ENCODE measurements at places on chromosomes 12 and 14.

DNA sequence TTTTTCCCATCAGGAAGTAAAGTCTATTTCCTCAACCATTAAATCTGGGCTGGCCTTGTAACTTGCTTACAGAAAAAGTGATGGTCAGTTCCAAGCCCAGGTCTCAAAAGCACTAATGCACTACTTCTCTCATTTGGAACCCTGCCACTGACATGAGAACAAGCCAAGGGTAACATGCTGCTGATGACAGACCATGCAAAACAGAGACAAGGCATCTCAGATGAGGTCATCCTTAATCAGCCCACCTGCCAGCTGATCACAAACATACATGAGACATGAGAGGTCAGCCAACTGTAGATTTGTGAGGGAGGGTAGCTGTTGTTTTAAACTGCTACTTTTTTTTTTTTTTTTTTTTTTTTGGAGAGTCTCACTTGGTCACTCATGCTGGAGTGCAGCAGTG lies 16.2 kb downstream of the TWF1 start:
- DNase-seq, result peak; percentile 20

DNA sequence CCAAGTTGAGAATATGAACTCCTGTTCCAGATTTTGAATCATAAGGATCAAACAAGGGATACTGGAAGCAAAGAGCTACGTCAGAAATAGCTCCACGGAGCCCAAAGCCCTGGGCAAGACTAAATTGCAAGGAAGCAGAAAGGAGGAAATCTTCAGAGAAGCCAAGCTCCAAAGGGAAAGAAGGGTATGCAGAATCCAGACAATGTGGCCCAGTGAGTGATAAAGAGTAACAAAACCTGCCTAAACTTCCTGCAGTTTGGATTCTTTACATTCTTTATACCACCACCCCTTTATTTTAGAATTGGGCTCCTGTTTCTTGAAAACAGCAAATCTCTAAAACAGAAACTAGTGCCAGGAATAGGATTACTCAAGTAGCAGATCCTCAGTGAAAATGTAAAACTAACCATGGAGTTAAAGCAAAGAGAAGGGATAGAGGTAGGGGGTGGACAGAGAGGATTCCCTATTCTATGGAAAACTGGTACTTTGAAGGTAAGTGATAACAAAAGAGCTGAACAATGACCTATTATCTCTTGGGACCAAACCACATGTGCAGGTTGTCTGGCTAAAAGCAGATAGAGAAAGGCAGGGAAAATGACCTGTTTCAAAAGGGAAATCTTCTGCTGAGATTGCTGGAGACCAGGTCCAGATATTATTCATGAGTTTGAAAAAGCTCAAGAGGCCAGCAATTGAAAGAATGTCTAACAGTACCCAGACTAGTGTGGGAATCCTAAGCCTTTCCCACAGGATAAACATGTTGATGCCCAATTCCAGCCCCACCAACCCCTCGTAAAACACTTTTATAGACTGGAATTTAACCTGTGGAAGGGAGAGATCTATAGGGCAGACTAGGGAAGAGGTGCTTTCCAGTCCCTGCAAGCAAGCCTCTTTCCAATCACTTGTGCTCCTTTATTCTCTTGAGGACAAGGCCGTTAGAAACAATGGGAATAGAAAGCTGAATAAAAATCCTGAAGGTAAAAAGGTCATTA lies 24.5 kb downstream of the MBIP start:
- no peak for DNase-seq

- no peak for DNase-seq
Measured at GRCh38 chr14:102729825-102730224, 47.4 kb upstream of the TRAF3 start.

- DNase-seq, result no peak
Measured at GRCh38 chr14:43407706-43408105, 1099.4 kb downstream of the FSCB start.

DNA sequence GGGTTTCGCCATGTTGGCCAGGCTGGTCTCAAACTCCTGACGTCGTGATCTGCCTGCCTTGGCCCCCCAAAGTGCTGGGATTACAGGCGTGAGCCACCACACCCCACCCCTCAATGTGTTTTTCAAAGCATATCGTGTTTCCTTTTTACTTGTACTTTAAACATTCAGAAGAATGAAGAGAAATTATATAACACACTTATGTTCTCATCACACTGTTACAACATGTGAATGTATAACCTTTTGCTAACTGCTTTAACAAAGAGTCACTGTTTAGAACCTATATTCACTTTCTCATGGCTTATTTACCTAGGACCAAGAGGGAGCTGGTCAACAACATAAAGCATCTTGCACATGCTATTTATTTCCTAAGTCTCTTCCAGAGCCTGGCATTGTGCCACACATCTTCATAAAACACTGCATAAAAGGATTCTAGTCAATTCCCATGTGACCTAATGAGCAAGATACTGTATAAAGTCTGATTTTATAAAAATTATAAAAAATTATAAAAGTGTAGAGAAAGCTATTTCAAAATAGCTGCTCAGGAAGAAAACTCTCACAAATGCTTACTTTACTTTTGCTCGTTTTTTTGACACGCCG lies 16.0 kb upstream of the ACTR6 start:
- DNase-seq, result no peak

DNA sequence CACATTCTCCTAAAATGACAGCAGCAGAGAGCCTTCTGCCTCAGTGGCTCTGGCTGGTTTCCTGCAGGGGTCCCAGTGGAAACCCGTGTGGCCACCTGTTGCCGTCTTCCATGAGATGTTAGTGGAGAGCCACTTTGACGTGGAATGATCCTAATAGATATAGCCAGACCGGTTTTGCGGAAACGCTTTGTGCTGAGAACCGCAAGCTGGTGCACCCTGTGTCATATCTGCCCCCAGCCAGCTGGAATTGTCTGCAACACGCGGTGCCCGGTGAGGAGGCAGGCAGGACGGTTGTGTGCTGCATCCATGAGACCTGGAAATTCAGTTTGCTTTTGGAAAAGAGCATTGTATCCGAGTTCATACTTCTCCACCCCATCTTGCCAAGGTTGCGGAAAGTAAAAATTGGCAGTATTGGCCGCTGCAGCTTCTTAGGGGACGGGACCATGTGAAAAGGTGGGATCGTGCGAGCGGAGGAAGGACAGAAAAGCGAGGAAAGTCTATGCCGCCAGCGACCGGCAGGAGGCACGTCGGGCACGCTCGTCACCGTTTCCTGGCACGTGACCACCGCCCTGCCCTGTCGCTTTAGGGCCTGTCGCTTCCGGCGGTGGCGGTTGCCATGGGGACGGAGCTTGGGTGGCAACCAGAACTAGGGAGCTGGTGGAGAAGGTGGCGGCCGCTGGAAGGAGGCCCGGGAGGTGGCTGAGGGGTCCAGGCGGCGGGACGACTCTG lies at the start of gene CFAP251:
CFAP251 (plus strand) TSS at position 643 of the 729 bp plus-strand sequence. CDS start 2,714 bp downstream, outside the sequence.
- peak; percentile 99 for DNase-seq

DNA sequence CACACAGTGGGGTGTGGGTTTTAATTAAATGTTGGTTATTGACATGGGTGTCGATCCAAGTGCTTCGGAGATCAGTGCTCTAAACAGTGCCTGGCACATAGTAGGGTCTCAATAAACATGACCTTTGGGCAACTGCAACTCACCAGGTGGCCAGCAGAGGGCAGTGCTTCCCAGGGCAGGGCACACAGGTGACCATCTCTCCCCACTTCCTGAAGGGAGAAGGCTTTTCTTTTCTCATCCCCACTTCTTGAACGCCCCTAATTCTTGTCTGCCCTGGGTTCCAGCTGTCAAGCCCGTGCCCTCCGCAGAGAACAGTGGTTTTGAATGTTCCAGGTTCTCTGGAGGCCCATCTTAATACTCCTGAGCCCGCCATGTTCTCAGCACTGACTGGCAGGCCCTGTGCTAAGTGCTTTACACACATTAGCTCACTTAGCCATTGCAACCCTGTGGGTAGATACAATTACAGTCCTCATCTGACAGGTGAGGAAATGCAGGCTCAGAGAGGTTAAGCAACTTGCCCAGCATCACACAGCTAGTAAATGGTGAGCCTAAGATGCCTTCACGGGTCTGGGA lies 16.3 kb downstream of the RAPGEF3 start:
- DNase-seq, result peak; percentile 68

DNA sequence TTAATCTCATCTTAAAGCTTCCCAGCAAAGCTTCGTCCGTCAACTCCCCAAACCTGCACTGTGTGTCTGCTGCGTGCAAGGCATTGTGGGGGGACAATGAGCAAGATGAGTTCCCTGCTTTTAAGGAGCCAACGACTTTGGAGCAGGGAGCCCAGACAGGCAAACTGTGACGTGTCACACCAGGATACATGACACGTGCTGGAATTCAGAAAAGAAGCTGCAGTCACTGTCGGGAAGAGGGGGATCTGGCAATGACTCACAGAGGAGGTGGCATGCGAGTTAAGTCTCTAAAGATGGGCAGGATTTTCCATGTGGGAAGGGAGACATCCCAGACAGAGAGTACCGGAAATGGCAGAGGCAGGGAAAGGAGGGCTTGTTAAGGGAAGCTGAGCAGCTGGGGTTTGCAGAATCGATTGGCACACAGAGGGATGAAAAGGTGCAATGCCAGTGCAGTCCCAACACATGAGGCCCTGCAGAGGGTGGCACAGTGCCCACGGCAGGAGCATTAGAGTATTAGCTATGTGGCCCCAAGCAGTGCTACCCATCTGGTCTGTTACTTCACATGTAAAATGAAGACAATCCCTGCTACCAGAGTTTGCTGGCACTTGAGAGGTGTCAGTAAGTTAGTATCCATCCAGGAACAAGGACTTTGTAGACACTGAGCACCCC lies 52.9 kb downstream of the SETD3 start:
- peak; percentile 22 for DNase-seq

DNA sequence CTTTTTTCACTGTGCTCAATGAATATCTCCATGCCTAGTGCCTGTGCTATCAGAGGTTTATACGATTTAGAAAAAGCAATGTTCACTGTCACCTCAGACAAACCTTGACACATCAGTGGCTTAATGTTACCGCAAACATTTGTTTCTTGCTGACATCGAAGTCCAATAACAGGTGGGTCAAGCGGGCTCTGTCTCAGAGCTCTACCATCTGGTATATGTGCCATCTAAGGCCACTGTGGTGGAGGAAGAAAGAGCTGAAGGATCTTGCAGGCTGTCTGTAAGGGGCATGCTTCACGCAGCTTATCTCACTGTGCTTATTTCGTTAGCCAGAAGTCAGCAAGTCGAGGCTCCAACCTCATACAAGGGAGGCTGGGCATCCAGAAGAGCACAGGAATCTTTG lies 189.5 kb upstream of the NTF3 start:
- DNase-seq, result no peak

- no peak for DNase-seq
Measured at GRCh38 chr12:57244312-57244696, 6.7 kb downstream of the STAC3 start.

- DNase-seq, result no peak
Measured at GRCh38 chr12:88227263-88227662, 85.2 kb downstream of the TMTC3 start.

DNA sequence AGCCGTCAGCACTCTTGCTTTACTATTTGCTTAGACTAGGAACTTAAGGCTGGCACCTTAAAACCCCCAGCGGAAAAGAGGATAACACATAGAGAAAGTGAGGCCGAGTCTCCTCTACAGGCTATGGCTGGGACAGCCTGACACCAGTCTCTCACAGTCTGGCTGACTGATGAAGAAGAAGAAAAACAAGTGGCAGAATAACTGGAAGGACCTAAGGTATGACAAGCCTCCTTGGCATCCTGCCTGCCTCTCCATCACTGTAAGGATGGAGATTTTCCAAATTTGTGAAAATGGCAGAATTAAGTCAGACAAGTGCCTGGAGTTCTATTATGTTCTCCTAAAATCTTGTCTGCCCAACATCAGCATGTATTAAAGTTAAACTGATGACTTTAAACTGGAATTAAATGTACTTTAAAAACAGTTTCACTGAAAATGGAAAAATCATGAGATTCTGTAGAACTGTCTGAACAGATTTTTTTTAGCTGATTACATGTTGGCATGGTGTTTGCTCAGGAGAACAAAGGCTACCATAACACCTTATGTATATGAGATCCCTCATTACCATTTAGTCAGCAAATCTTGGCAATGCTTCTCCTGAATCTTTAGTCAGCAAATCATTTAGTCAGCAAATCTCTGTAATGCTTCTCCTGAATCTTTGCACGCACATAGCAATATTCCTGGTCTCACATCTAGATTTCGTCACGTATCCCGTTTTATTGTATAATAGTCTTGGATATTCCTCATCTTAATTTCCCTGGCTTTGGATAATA lies 140.3 kb upstream of the AEBP2 start:
- DNase-seq, result no peak

- DNase-seq, result peak; percentile 59
Measured at GRCh38 chr14:35687335-35687939, 121.7 kb downstream of the RALGAPA1 start.

DNA sequence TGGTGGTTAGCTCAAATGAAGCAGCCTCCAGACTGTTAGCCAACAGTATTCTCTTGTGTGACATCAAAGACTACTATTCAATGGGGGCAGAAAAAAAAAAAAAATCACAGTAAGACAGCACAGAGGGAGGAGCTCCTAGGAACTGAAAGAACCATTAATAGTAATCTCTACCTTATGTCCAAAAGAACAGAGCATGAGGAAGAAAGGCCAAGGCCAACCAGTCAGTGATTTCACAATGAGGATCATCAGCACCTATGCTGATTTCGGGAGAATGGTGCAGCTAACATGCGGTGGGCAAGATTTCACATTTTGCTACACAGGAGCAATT lies 66.3 kb upstream of the SOX5 start:
- no peak for DNase-seq

- DNase-seq, result no peak
Measured at GRCh38 chr14:96902004-96902403, 104.8 kb downstream of the VRK1 start.

- no peak for DNase-seq
Measured at GRCh38 chr12:107200394-107200793, 107.0 kb upstream of the CRY1 start.

GRCh38 chr14:70177081-70177800 lies 11.5 kb downstream of the SLC8A3 start:
- DNase-seq, result no peak

- DNase-seq, result no peak
Measured at GRCh38 chr12:107581619-107582015, 104.0 kb upstream of the PWP1 start.

- DNase-seq, result peak; percentile 15
Measured at GRCh38 chr14:99749142-99749541, 44.1 kb upstream of the EML1 start.

GRCh38 chr12:70619471-70620152 lies 17.6 kb downstream of the PTPRB start:
- DNase-seq, result no peak

DNA sequence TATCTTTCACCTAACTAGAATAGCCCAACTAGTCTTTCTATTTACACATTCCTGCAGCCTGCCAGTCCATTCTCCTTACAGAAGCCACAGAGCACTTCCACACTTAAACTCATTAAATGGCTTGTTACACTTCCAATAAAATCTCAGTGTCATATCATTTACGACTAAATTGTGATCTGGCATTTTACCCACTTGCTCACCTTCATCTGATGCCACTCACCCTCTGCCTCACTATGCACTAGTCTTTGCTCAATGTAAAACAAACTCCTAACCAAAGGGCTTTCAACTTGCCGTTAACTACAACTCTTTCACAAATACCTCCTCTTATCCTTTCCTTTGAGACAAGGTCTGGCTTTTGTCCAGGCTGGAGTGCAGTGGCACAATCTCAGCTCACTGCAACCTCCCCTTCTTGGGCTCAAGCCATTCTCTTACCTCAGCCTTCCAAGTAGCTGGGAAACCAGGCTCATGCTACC lies 24.1 kb downstream of the YAF2 start:
- peak; percentile 27 for DNase-seq

All from BE2C (cell line).